OCI-M1 (cell line): ENCODE measurements at places on chromosomes 16 and 17.

DNA sequence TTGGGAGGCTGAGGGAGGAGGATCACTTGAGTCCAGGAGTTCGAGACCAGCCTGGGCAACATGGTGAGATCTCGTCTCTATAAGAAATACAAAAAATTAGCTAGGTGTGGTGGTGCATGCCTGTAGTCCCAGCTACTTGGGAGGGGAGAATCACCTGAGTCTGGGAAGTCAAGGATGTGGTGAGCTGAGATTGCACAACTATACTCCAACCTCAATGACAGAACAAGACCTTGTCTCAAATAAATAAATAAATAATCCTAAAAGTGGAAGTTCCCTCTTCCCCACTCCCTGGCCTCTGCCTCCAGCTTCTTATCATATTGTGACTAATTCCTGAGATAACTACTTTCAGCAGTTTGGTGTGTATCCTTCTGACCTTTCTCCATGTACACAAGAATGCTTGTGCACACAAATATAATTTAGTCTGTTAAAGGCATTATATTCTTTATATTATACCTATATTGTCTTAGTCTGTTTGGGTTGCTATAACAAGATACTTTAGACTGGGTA, 23.5 kb upstream of the DNAJA2 start:
- DNase-seq, result peak; percentile 28

GRCh38 chr17:68302066-68302564, 10.8 kb downstream of the ARSG start:
- no peak for DNase-seq

DNA sequence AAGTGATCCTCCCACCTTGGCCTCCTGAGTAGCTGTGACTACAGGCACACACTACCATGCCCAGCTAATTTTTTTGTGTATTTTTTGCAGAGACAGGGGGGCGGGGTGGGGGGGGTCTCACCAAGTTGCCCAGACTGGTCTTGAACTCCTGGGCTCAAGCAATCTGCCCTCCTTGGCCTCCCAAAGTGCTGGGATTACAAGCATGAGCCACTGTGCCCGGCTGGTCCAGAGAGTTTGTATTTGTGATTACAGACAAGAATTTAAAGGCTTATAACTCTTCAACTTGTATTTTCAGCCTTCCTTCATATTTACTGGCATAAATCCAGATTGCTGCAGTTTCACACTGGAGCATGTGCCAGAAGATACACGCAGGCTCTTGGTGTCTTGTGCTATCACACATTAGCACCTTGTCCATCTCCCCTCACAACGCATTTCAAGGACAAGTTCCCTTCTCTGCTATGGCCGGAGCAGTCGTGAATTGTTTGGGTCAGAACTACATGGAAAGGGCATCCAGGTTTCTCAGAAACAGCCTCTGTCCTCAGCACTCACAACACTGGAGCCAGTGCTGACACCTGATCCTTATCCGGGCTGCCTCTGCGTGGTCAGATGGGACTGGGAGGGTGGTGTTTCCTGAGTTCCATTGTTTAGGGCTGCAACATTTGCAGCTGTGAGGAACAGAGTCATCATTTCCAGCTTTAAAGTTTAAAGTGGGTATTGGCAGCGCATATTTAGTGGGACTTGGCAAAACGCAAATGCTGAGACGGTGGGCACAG, 28.1 kb downstream of the WSCD1 start:
- DNase-seq, result peak; percentile 17

GRCh38 chr17:63041722-63042121, 75.7 kb downstream of the TANC2 start:
- DNase-seq, result no peak

DNA sequence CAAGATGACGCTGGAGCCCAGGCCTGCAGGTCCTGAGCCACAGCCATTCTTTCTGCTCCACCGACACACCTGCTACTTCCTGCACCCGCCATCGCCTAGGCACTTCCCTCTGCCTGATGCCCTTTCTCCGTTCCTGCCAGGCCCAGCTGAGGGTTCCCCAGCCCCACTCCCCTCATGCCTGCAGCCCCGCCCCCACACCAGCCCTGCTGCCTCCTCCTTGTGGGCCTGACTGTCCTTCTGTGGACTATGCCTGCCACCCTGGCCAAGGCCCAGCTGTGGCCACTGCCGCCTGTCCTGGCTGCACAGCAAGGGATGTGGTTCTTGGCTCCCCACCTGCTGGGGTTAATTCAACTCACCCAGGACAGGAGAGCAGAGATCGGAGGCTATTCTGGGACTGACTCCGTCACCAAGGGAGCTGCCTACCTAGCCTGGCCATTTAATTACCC, 7.5 kb downstream of the NATD1 start:
- no peak for DNase-seq

DNA sequence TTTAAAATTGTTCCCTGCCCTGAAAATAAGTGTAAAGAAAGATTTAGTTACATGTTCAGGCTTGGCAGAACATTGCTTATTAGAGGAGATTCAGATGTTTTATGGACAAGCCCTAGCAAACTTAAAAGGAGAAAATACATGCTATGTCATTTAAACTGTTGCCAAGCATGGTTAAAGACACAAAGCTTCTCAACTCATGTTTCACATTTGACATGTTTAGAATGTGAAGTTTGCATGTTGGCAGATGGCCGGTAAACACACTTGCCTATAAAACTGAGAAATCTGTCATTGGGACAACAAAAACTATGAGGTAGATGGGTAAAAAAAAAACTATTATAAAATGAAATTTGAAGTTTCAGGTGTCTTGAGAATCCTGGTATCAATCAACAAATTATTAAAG, 5.8 kb downstream of the KRTAP29-1 start:
- DNase-seq, result no peak

DNA sequence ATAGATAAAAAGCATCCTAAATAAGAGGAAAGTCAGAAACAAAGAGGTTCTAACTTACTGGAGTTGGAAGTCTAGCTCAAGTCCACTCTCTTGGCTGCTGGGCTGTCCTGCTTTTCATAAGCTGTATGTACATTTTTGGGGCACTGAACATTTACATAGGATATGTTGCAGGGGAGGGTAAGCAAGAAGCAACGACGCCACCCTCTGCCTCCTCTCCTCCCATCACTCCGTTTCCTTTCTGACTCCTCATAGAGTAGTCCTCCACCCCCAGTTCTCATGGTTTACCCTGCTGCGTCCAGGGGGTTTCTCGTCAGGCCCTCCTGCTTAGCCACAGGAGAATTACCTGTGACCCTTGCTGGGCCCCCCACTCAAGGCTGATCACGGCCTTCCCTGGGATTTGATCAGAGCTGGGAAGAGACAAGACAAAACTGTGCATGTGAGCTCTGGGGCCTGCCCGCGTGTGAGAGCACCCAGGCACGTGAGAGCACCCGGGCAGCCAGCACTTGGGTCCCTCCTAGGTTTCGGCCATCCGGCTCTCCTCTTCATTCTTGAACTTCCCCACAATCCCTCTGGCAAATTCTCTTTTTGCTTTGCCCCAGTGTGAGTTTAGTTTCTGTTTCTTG, 37.1 kb downstream of the TMEM11 start:
- DNase-seq, result no peak

DNA sequence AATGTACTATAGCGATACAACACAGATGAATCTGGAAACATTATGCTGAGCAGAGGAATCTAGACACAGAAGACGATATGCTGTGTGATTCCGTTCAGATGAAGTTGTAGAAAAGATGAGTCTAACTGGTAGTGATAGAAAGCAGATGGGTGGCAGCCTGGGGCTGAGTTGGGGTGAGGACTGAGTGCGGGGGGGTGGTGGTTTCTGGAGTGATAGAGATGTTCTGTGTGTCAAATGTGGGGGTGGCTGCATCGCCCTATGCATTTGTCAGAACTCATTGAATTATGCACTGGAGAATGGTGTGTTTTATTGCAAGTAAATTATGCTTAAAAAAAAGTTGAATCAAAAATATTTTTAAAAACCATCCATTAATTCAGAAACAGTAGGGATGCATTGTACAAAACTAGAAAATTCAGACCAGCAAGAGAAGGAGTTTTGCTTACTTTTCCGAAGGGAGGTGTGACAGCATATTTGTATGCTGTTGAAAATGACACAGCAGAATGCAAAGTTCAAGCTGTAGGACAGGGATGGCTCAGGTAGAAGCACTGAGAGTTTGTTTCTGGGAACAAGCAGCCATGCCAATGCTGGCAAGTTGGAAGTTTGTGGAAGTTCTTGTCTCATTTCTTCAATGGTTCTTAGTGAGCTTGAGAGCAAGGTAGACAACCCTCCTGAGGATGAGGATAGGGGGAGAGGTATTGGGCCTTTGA, 13.0 kb upstream of the DRG2 start:
- no peak for DNase-seq

GRCh38 chr17:78583091-78583490, 5.9 kb upstream of the DNAH17 start:
- no peak for DNase-seq

- no peak for DNase-seq
Observed at GRCh38 chr17:59002848-59003247, 103.8 kb downstream of the TRIM37 start.

- DNase-seq, result no peak
Observed at GRCh38 chr17:65628644-65629036, 67.2 kb upstream of the AXIN2 start.

- DNase-seq, result no peak
Observed at GRCh38 chr16:83995754-83996153, 27.7 kb downstream of the NECAB2 start.

DNA sequence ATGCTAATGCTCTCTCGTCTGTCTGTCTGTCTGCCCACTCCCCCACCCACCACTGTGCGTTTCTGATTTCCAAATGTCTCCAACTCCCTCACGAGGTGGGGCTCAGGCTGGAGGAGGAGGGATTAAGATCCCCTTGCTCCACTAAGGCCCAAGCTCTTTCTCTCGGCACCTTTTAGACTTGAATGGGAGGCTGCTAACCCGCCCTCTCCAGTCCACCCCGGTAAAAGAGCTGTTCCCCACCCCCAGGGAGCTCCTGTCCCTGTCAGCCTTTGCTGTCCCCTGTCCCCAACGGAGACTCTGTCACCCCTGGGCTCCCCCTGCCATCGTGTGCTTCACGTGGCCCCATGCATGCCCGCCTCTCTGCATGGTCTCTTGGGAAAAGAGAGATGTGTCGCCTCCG, 68.5 kb upstream of the PLCG2 start:
- no peak for DNase-seq

DNA sequence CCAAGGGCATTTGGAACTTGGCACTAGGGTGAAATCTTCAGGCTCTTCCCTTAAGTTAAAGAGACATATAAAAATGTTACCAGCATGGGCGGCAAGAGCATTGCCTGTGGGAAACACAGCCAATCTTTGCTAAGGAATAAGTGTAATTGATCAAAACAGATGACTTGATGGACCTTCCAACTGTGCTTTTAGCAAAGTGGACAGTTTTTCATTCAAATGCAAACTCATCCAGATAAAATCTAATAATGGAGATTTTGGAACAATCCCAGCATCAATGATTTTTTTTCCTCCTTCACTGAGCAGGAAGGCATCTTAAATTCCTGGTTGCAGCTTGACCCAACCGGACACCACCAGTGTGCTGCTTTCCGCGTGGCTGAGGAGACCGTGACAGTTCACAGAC, 42.9 kb upstream of the BHLHA9 start:
- DNase-seq, result no peak

- DNase-seq, result no peak
Observed at GRCh38 chr17:57737450-57737849, 7.6 kb downstream of the CCDC182 start.

GRCh38 chr17:21689604-21690003, 2.7 kb upstream of the KCNJ18 start:
- no peak for DNase-seq

DNA sequence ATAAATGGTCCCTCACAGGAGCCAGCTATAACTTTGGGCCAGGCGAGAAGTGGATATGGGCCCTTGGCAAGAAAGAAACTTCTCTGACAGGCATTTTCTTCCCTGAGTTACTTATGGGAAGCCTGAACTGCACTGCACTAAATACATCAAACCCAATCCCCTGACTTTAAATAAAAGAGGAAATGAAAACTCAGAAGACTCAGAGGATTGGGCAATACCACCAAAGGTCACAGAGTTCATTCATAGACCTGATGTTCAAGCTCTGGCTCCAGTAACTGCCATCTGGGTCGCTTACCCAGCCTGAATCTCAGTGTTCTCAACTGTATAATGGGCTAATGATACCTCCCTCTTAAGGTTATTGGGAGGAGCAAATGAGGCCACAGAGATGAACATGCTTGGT, 815 bp downstream of the KRT35 start:
- no peak for DNase-seq

DNA sequence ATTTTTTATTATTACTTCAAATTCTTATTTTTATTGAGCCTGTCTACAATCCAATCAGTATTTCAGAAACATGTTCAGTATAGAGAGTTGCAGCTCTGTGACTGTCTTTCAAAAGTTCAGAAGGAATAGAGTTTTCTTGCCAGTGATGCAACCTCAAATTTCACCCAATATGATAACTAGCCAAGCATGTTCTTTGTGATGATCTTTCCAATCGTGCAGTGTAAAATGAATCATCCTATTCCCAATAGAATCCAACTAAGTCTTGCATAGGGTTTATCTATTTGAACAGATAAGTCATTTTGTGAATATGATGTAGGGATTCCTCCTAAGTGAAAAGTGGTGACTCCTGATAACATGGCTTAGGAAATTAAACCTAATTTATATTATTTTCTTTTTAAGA, 937.8 kb downstream of the KCNJ2 start:
- DNase-seq, result no peak

GRCh38 chr17:60538726-60539125, 12.7 kb upstream of the APPBP2 start:
- no peak for DNase-seq

DNA sequence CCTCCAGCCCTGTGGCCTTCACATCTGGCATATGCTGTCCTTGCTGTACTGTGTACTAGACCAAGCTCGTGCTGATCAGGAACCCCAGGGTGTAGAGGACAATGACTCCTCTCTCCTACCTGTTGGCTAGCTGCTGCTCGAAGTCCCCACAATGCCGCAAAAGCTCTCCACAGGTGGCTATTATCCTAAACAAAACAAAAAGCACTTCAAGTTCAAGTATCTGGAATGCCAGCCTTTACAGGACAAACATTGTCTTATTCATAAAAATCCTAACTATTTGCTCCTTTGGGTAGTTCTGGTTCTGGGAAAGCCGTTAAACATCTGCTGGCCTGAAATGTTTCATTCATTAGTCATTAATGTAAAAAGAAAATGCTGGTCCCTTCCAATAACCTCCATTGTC, 42.8 kb downstream of the COG7 start:
- DNase-seq, result no peak

- DNase-seq, result no peak
Observed at GRCh38 chr17:859061-859823, 77.1 kb downstream of the MRM3 start.
